ENCODE measurements at places on chromosomes 13 and 19. TPM values are rescaled to one million over a fixed set of nuclear protein-coding genes. Genes with fewer than 3 reads are reported as not detected.

DZIP1 gene
- total RNA-seq = 27.1 TPM

IGLON5 gene
- not detected for total RNA-seq

IGSF23 gene
- total RNA-seq = 0.08 TPM

EHD2 gene
- total RNA-seq = 106 TPM

ZNF649 gene
- 8.1 TPM for total RNA-seq

PTGER1 gene
- total RNA-seq = 1.5 TPM

CEACAM16 gene
- not detected for total RNA-seq

IL12RB1 gene
- total RNA-seq = not detected

KIR2DL4 gene
- not detected for total RNA-seq

IGFL3 gene
- total RNA-seq = not detected

PCP2 gene
- total RNA-seq = not detected

FBN3 gene
- total RNA-seq = not detected

CCNA1 gene
- 26.2 TPM for total RNA-seq

DAND5 gene
- total RNA-seq = not detected

ZNF414 gene
- total RNA-seq = 2.2 TPM

PTH2 gene
- total RNA-seq = not detected

All from smooth muscle cell of the coronary artery (primary cell).